ENCODE measurements at places on chromosomes 7 and 10. TPM values are rescaled to one million over a fixed set of nuclear protein-coding genes. Genes with fewer than 3 reads are reported as not detected.
A peak's percentile ranks its signal among the peaks of the same experiment; 100 is the strongest.

EVX1 gene
- total RNA-seq: 1.7 TPM

LRRN3 gene
- 4.3 TPM for total RNA-seq

GRCh38 chr7:13641714-13642113 is 347.8 kb downstream of the ETV1 start:
- DNase-seq: peak; percentile 3

DNA sequence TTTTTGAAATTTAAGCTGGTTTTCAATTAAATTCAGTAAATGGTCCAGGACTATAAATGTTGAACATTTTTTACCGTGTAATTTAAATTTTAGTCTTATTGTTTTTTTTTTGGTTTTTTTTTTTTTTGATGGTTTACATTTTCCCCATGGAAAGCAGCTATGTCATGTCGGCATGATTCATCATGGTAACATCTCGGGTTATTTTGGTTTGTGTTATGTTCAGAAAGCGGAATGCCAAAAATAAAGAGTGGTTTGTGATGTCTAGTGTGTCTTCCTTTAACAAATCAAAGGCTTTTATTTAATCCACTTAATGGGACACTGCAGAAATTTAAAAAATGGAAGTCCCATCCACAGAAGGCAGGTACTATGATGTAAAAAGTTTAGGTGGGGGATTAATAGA is 58.5 kb downstream of the TRUB1 start:
- DNase-seq: no peak

DNA sequence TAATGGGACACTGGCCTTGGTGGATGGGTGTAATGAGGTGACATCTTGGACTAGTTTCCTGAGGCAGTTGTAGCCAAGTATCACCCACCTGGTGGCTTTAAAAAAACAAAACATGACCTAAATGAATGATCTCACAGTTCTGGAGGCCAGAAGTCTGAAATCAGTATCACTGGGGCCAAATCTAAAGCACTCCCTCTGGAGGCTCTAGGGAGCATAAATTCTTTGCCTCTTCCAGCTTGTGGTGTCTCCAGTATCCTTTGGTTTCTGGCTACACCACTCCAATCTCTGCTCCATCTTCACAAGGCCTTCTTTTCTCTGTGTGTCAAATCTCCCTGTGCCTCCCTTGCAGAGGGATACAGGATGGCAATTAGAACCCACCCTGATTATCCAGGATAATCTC is 342.9 kb downstream of the CALN1 start:
- no peak for DNase-seq

DNA sequence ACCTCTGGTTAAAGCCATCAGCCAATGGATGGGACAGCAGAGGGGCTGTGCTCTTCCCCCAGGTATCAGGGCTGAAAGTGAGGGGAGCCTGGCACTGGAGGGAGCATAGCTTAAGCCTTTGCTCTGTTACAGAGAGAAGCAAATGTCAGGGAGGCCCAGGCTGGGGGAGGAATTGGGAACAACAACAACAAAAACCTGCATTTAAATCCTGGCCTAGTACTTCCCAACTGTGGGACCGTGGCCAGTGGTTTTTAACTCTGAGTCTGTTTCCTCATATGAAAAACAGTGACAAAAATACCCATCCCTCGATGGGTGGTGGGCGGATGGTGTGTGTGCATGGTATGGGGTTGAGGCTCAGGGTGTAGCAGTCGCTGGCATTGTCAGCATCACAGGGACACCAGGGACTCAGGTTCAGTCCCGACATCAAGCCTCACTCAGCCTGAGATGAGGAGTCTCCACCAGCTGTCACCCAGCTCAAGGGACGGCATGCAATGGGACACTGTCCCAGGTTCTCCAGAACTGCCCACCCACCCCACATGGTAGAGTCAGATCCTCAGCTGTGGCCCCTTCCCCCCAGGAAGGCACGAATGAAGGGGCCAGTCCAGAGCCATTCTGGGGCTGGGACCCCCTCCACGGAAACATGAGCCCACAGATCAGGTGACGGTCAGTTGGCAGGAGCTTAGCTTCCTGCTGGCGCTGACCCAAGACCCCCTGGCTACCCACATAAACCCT is 74.5 kb downstream of the AFAP1L2 start:
- no peak for DNase-seq

DNA sequence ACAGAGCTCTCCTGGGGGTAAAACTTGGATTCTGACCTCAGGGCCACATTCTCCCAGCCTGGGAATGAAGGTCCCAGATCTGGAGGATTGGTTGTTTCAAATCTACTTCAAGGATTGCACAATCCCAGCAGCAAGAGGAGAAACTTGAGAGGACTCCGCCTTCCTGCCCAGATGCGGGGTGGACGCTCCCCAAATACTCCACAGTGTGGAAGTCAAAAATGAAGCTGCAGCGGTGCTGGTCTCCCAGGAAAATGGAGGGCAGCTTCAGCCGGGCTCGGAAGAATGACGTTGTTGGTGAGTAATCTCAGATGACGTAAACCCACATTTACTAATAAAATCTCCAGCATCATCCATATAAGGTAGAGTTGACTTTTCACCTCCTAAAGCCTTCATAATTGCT is 31.5 kb upstream of the PPP2R2D start:
- no peak for DNase-seq

NFE2L3 gene
- 2.4 TPM for total RNA-seq

GRCh38 chr7:130270947-130271800 is 4.5 kb downstream of the CPA2 start:
- no peak for DNase-seq

GRCh38 chr10:78976825-78977755 is 91.7 kb upstream of the ZMIZ1 start:
- no peak for DNase-seq

DNA sequence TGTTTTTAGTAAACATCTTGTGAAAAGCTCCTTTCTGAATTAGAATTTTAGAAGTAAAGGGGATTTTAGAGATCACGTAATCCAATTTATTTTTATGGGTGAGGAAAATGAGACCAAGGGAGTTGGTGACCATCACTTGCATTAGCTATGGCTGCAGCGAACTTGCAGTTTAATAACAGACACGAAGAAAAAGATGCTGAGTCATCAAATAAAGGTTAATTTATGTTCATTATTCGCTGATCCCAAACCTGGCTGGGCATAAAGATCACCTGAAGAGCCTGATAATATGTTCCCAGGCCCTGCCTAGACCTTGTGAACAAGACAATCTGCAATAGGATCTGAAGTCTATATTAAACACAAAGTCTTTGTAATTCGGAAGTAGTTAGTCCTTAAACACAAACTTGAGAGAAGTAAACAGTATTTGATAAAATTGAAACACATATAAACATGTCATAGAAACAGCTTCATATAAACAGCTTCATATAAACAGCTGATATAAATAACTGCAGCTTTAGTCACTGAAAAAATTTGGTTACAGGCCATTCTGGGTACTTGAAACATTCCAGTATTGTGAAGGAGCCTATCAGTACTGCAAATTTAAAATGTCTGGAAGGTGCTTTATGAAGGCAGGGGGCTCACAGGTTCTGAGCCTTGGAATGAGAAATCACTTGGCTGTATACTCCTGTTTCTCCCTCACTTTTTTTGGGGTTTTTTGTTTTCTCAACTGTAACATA is 16.5 kb downstream of the GPR158 start:
- DNase-seq: no peak

DNA sequence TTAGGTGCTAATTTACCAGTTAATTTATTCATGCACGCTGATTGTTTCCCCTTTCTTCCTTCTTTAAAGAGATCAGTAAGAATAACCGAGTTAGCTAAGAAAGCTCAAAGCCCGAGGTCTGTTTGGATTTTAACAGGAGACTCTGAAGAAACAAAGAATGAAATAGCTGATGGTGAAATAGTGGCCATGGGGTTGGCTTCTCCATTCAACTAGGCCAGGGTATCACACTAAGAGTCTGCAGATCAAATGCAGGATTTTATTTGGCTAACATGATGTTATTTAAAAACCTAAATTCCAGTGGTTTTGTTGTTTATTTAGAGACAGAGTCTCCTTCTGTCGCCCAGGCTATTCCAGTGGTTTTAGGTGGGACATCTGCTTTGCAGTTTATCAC is 65.2 kb upstream of the SYPL1 start:
- no peak for DNase-seq

- DNase-seq: no peak
These were observed 1071.1 kb downstream of the XPNPEP1 start for GRCh38 chr10:108852211-108852610.

MAGI2 gene
- 51.5 TPM for total RNA-seq

SEMA4G gene
- total RNA-seq: 0.24 TPM

DNA sequence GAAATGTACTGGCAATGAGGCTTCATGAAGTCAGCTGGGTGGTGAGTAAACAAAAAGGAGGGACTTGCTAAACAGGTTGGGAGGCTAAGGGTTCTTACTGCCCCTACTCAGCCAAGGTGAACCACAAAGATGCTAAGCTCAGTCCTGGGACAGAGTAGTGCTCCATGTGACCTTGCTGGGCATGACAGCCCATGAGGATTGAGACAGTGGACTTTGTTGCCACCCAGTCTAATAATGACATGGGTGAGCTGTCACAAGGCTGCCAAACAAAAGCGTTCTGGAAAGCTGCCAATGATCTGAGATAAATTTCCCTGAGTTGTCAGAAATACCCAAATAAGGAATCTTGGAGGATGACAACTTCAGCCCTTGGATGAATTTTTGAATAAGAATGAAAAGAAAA is 75.2 kb downstream of the CLEC2L start:
- DNase-seq: no peak

APBB1IP gene
- total RNA-seq: 1.4 TPM

BAIAP2L1 gene
- total RNA-seq: 1.2 TPM

- no peak for DNase-seq
These were observed 9.0 kb upstream of the PDK4 start for GRCh38 chr7:95605275-95605674.

DNA sequence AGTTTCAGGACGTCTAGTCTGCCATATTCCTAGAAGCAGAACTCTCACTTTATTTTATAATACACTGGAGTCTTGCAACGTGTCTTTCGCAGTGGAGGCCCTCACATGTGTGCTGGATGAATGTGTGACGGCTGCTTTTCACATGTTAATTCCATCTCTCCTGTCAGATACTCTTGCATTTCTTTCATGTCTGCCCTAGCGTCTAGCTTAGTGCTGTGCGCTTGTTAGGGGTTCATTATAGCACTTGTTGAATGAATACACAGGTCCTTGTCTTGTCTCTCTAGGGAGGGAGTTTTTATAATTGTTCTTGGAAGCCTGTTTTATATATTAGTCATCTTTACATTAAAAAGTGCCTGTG is 94.4 kb downstream of the MAP3K8 start:
- DNase-seq: no peak

RBM20 gene
- total RNA-seq: 2.2 TPM

ERVW-1 gene
- total RNA-seq: 5.5 TPM

DNA sequence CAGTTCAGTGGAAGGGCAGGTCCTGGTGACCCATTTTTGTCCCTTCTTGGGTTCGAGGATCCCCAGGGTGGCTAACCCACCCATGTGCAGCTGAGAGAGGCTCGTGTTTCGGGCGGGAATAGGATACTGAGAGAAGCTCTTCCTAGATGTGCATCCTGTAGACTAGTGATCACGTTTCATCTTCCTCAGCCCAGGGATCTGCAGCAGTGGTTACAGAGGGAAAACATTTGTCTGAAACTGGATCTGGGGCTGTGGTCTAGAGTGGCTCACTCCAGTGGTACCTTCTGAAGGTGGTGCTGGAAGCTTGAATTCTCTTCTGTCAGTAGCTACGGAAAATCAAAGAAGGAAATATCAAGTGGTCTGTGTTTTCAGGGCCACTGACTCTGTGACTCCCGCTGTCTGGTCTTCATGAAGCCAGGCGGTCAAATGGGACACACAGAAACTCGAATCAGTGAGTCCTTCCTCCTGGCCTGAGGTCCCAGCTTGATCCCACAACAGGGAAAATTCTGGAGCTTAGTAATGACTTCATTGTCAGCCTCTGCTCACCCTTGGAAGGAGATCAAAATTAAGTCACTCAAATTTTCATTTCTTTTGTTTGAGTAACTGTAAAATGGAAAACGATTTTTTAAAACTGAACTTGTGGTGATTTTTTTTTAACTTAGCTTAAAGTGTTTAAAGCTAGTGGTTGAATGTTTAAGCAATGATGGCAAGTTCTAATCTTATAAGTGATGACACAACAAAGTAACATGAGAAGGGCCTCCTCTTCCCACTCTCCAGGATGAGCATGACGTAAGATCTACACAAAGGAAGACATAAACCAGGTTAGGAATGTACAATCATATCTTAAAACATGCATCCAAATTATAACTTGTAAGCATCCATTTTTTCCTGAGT is 469.3 kb upstream of the KLF6 start:
- DNase-seq: no peak

- DNase-seq: no peak
These were observed 2.7 kb downstream of the FZD9 start for GRCh38 chr7:73436031-73436929.

- DNase-seq: no peak
These were observed 94.9 kb downstream of the GFRA1 start for GRCh38 chr10:116178086-116178605.

- DNase-seq: no peak
These were observed 176.6 kb upstream of the PRKCQ start for GRCh38 chr10:6756716-6757115.

DNA sequence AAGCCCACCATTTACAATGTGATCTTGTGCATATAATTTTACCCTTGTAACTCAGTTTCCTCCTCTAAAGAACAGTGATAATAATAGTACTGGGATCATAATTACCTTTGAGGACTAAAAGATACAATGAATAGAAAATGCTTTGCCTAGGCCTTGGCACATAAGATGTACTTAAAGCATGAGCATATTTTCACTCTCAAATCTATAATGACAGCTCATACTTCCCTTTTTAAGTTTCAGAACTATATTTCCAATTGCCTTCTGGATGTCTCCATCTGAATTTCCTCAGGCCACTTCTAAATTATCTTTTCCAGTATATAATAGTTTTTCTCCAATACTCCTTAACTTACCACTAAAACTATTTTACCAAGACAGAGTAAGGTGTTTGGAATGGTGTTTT is 13.3 kb upstream of the ITGB8 start:
- no peak for DNase-seq

DNA sequence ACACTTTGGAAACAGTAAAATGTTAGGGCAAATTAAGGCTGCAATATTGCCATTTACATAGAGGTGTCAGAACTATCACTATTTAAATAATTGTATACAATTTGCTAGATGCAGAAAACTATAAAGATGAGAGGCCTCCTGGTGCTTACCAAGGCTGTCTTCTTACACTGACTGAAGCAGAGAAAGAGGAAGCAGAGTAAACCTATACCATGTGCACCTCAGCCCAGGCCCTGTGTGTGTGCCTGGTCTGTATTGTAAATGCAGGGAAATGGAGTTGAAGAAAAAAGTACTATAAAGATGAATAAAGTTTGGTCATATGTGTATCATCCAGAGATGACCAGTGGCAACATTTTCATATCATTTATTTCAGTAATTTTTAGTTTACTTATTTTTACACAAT is 29.2 kb downstream of the ELMO1 start:
- DNase-seq: no peak

Measured in umbilical cord (tissue), 2 donors.